Fibroblast of villous mesenchyme (primary cell): ENCODE measurements at places on chromosomes 3 and 15. TPM values are rescaled to one million over a fixed set of nuclear protein-coding genes. Genes with fewer than 3 reads are reported as not detected.

The SPESP1 gene
- 1.6 and 3.0 TPM in 2 replicates for total RNA-seq

The MESP2 gene
- total RNA-seq, result 0.32 and 0.43 TPM in 2 replicates

The CILP gene
- under 0.01 TPM in 2 replicates for total RNA-seq

The CCDC13 gene
- 0.43 and 0.64 TPM in 2 replicates for total RNA-seq

The BBS4 gene
- total RNA-seq, result 19.4 and 22.9 TPM in 2 replicates

The SOX14 gene
- not detected in 2 replicates for total RNA-seq

The ALDH1A2 gene
- total RNA-seq, result 2.9 and 8.2 TPM in 2 replicates

The ILDR1 gene
- total RNA-seq, result not detected in 2 replicates
